ENCODE measurements at places on chromosomes 5 and 9.

- no peak for DNase-seq
These were observed 48.2 kb downstream of the NDST1 start for GRCh38 chr5:150556106-150556505.

GRCh38 chr5:55231029-55231918, 2.1 kb downstream of the CCNO start:
- no peak for DNase-seq

DNA sequence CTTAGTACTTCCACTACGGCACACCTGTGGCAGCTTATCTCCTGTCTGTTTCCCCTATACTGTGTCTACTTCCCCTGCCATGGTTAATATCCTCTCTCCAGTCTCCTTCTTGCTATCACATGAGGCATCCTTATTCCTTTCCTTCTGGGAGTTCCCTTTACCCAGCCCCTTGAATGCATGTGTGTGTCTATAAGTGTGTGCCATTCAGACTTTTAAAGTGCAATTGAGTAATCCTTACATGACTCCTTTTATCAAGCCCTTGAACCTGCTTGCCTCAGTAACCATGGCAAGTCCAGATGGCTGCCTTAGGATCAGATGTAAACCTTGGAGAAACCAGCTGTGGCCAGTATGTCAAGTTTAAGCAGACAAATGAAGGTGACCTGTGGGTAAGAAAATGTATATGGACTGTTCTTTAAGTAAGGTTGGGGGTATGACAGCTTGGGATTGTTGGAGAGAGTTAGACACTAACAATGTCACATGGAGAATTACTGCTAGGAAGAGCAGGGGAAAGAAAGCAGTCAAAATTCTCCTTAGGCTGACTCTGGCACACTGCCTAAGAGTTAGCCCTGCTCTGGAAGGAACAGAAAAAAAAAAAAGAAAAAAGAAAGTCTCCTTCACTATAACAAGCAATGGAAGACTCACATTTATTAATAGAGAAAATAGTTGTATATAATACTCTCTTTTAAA, 142.1 kb downstream of the HINT1 start:
- DNase-seq: no peak

DNA sequence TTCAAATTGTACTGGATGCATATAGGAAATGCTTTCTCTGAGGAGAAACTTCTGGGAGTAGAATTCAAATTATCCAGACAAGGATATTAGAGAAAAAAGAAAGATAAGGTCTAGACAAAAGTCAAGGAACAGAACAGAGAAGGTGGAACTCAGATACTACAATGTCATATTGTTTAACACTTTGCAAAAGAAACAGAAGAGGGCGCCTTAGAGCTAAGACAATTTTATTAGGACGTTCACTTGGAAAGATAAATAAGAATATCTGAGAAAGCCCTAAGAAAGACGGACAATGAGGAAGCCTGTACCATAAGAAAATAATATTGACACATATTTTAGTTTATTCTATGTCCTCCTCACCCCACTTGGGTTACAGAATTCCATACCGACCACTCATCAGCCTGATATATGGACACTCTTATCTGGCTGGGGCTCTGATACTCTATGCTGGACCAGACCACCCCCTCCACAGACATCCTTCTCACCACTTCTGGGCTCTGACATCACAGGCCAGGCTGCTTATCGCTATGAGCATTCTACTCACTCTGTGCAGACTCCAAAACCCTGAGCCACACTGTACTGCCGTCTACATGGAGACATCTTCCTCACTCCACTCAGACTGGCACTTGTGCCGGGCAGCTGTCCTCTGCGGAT, 9.1 kb upstream of the AK3 start:
- DNase-seq: no peak

GRCh38 chr9:6757132-6757455, 679 bp upstream of the KDM4C start:
- DNase-seq: no peak

DNA sequence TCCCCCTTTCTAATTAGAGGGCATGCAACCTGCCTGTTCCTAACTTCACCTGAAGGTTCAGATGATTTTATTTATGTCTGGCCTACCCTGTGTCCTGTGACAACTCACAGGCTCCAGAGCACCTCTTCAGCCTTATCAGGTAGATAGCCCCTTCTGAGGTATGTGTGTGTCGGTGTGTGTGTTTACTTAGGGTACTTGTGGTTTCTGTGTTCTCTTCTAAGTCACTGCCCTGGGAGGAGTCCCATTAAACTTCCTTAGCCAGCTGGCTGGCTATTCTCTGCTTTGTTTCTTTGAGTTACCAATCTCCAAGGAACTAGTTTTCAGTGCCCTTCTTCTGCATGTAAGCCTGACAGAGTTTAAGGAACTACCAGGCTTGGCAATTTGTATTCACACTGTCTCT, 74.9 kb downstream of the UNC13B start:
- no peak for DNase-seq

DNA sequence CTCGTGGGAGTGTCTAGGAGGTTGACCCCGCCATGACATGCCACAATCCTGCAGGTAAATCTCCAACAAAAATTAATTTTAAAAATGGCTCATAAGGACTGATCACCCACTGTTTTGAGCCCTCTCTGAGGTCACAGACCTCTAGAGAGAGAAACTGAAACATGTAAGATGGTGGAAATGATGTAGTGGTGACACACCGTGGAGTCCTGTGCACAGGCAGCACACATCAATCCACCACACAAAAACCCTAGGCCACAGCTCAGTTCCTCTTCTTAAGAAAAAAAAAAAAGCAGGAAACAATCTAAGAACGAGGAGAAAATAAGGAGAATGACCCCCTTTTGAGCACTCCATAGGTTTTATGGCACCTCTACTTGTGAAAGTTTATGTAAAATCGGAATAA, 93.8 kb upstream of the FAM120A start:
- DNase-seq: no peak

DNA sequence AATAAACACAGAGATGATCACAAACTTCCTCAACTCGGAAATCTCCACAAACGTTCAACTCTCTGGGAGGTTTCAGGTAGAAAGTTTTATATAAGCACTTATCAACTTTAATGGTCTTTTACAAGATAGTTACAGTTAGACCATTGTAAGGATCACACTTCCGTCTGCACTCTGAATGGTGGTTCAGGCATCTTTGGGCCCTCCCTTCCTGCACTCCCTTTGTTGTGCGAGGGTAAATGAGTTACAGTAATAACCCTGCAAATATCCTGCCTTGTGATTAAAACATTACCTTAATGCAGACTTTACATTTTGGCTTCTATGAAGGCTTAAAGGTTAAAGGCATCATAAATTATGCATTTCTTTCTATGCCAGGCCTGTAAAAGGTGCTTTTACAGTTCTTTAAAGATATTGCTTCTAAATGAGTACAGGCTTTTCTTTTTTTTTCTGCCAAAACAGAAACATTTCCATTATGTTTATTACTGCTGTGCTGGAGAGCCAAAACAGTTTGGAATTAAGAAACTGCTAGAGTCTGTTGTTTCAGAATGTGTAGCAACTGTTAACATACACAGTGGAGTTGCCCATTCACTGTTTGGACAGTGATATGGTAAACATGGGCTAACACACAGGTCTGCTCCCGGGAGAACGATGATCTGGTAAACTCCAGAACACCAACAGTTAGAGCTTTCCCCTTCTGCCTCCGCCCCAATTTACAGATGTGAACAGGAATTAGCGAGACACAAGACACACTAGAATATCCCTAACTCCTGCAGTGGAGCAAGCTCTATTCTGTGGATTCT, 1.1 kb downstream of the PRUNE2 start:
- DNase-seq: no peak

- DNase-seq: no peak
These were observed 72.0 kb downstream of the RETREG1 start for GRCh38 chr5:16544607-16545374.

DNA sequence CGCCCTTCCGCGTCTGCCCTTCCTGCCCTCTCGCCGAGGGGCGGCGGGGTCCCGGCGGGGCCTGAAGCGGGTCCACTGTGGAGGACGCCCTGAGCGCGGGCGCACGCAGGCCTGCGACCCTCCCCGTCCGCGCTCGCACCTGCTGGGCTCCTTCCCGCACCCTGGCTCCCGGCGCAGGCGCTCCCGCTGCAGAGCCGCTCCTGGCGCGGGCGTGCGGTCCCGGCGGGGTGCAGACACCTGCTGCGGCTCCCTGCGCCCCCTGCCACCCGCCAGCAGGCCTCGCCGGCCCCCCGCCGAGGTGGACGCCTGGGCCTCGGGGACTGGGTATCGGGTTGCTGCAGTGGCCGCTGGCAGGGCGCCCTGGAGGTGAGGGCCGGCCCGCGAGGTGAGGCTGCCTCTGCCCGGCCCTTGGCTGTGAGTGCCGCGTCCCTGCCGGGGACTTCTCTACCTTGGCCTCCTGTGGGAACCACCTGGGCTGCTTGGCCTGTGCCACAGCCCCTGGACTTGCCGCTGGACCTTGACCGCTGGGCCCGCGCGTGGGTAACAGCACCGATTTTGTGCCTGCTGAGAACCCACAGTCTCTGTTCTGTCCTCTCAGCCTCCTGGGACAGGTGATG, 627 bp downstream of the ARRDC1 start:
- no peak for DNase-seq

DNA sequence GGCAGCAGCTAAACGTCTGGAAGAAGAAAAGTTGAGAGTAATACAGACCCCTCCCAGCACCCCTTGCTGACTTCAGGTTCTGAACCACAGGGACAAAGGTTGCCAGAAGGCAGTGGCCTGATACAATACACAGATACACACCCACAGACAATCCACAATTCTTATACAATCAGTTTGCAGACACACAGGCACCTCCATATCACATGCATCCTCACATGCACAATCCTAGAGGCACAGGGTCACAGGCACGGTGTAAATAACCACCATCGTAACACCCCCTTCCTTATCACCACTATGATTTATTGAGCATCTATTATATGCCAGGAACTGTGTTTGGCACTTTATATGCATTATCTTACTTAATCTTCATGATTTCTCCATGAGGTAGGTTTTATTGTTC, 8.2 kb downstream of the CNTFR start:
- DNase-seq: no peak

DNA sequence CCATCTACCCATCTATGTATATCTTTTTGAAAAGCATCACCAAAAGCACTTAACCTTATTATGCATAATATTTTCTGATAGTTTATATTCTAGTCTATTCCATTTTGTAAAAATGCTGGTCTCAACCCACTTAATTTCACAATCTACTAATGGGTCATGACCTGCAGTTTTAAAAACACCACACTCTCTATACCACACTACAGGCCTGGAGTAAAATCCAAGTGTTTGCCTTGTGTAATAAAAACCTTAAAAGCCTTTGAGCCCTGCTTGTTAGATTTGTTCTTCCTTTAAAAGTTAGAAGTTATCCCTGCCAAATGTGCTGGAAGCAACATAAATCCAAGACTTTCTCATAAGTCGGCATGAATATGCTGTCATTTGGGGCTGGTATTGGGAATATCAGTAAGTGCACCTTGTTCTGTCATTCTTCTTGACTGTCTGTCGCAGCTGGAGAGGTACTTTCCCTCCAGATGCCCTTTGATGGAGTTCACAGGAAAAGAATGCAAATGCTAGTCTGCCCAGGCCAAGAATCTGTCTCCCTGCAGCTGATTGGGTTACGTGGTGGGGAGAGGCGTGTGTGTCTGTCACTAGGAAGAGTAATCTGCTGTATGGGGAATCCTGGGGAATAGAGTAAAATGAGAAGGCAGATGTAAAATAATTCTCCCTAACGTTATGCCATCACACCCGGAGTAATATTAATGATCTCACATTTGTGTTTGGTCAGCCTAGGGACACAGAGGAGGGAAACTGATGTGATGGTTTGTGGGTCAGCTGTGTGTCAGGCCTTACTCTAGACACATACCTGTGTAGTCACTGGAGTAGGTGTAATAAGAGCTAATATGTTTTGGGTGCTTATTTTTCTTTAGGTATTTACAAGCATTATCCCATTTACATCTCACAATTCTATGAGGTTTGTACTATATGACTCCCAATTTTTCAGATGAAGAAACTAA, 79.4 kb downstream of the ZNF366 start:
- DNase-seq: no peak

DNA sequence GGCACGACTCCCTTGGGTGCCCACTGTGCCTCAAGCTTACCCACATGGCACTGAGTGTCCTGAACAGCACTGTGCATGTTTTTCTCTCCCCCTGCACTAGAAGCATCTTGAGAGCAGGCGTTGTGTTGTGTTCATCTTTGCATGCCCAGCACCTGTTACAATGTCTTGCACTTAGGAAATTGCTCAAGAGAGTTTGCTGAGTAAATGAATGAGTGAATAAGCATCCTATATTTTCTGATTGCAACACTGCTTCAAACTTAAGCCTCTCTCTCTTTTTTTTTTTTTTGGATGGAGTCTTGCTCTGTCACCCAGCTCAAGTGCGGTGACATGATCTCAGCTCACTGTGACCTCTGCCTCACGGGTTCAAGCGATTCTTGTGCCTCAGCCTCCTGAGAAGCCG, 94.5 kb downstream of the LMNB1 start:
- DNase-seq: no peak

DNA sequence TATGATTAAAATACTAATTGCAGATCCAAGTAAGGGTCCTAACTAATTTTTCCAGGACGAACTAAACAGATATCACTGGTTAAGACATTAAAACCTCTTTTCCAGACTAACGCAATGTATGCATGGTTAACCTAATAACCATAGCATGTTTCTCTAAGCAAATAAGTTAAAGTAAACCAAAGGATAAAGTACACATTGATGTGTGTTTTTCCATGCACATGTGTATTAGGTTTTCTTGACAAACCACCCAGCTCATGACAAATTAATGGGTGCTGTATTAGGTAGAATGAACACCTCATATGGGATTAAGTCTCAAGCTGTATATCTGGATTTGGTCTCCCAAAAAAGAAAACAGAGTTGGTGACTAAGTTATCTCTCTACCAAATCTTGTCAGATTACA, 45.6 kb downstream of the ANKH start:
- no peak for DNase-seq

DNA sequence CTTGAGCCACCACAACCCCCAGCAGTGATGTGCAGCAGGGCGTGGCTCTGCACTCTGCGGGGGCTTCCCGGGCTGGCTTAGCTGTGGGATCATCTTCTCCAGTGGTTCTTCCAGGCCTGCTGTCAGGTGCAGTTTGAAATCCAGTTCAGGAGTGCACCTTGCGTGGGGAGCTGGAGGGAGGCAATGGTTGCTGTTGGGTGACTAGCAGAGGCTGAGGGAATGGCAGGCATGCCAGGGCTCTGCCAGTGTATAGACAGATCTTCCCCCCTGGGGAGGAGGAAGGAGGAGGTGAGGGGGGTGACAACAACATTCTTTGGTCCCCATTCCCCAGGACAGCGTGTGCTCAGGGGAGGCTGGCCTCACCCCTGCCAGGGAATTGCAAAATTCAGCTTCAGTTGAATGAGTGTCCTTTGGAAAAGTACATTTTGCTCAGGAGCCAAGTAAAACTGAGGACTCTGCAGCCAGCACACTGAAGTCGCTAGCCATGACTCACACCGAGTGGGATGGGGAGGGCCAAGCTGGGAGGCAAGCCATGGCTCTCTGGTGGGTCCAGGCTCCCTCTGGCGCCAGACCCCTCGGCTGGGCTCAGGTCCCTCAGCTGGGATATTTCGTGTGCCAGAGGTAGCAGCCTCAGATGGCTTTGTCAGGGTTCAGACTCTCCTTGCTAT, 35.0 kb downstream of the ERGIC1 start:
- no peak for DNase-seq
